Fibroblast of skin of right quadriceps (primary cell): ENCODE measurements at places on chromosomes 1 and 21.

GRCh38 chr1:201327687-201328240 lies 44.5 kb downstream of the PKP1 start:
- no peak for DNase-seq

- peak; percentile 69 for DNase-seq
Measured at GRCh38 chr1:94025383-94026340, 95.3 kb downstream of the ABCA4 start.

GRCh38 chr1:214317734-214318133 lies 36.8 kb downstream of the SMYD2 start:
- no peak for DNase-seq

DNA sequence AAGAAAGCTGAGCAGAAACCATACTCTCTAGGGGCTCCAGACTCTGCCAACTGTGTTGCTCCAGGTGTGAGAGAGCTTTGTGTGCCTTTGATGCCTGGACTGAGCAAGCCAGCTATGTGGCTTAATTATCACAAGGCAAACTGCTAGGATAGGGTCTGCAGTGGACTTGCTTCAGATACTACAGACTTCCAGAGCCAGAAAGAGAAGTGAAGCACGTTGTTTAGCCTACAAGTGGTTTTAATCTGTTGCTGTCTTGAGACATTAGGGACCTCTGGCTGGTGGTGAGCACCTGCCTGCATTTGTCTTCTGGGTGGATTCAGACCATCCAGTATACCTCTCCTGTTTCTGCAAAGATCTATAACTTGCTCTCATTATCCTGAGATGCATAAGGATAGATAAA lies 353.4 kb upstream of the PLXNA2 start:
- no peak for DNase-seq

DNA sequence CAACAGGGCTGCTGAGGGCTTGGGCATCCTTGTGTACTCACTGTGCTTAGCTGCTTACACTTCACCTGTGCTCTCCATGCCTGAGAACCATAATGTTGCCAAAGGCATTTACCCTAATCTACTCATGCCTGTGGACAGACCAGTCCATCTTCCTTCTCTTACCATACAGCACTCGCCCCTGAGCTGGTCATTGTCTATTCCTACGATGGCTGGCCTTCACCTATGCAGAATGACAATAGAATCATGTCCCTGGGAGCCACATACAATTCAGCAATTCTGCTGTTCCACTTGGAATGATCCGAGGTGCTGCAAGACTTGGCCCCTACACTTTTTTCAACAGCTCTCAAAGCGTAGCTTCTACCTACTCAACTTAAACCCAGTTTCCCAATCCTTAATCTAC lies 96.5 kb downstream of the PAPPA2 start:
- no peak for DNase-seq

DNA sequence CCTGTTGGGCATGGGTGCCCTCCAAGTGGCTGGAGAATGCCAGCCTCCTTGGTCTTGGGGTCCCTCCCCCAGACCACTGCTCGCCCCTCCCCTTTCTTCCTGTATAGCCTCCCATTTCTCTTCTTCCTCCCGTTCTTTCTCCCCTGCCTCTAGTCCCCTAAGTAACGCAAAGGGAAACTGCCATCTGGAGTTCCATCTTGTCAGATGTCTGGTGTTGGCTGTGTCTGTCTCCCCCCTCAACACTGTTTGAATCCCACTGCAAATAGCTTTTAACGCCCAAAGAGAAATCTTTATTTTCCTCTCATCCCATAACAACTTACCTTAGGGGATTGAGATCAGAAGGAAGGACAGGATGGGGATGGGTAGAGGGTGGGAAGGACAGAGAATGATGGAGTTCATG lies 55.3 kb upstream of the CSF3R start:
- no peak for DNase-seq
